Stimulated activated CD8-positive, alpha-beta memory T cell treated with anti-CD3 and anti-CD28 coated beads, Interleukin-4, amount 100 ng/mL, for 1 hour (primary cell): ENCODE measurements at places on chromosomes 6 and 20.

GRCh38 chr6:1856381-1856780 is 246.7 kb downstream of the FOXC1 start:
- no peak for DNase-seq

DNA sequence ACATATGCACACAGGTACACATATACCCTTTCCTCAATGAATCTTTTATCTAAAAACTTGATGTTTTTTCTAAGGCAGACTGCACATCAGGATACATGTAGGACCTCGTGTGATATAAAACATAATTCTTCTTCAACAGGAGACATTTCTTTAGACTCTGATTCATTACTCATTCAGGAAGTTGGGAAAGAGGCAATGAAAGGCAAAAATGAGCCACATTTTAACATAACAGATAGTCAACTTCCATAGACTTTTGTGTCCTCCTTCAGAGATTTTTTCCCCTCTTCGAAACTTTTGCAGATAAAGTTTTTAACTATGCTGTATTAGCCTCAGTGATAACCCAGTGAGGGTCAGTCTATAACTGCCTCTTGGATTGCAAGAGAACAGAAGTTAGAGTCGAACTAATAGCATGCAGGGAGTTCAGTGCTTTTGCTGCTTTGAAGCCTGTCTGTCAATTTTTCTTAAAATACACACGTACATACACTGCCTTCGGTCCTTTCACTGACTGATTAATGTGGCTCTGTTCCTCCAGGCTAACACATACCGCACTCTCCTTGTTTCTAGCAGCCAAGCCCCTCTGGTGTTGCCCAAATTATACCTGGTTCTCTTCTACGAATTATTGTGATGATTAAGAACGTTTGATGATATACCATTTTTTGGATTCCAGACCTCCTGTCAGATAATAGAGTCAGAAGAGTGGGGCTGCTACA is 562.5 kb upstream of the MAP3K7 start:
- DNase-seq = no peak

- DNase-seq = no peak
Measured at GRCh38 chr6:73942592-73943186, 246.7 kb downstream of the CD109 start.

DNA sequence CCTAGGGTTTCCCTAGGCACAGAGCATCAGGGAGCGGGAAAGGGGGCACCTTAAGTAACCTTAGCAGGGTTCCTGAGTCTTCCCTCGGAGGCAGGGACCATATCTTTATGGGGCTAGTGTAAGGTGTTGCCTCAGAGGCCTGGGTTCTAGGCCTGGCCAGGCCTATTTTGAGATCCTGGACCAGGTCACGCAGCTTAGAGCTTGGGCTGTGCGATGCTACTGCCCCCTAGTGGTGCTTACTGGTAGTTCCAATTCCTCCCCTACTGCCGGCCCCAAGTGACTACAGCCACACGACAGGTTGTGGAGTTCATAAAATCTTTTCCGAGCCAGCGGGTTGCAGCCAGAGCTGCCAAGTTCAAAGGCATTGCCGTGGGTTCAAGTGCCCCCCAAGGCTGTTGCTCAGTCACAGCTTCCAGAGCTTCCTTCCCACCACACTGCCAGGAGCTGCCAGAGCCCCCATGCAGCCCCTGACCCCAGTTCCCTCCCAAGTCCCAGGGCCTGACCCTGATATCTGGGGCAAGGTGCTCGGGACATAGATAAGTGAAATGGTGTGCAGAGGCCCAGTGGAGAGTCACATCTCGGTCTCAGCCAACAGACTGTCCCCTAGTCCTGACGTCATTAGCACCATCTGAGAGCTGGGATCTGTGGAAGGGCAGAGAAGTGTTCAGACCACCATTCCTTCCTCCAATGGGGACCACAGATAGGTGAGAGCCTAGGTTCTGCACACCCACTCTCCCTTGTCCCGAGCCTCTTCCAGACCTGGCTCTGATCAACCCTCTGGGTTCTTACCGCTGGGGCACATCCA is 3.3 kb downstream of the LRRC73 start:
- DNase-seq = peak; percentile 52

DNA sequence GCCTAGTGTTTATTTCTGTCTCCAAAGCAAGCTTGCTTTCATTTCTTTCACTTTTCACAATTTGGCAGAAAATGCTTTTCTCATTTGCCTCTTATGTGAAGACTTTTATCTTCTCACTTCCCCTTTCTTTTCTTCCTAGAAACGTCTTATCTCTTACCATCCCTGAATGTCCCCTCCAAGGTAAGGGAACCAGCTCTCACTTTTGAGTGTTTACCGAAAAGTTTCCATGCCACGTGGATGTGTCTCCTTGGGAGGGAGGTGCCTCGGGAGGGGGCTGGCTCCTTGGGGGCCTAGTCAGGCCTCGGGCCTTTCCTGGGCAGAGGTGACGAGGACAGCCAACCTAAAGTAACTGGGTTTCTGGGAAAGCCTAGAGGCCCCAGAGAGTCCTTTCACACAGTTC is 127.4 kb downstream of the CD24 start:
- no peak for DNase-seq

DNA sequence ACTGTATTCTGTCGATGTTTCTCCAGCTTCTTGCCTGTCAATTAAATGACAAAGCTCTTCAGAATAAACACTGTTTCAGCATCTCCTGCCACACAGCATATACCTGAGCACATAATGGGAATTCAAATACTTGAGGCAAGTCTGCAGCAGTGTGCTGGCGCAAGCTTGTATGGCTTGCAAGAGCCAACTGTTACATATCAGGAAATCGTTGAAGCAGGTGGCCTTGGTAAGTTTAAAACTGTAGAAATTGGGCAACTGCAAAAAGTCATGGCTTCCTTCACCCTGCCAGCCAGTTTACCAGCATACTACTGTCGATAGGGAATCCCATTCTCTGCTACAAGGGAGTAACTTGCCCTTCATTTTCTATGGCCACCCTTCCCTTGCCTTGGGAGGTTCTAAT is 23.0 kb downstream of the CPNE1 start:
- DNase-seq = no peak

DNA sequence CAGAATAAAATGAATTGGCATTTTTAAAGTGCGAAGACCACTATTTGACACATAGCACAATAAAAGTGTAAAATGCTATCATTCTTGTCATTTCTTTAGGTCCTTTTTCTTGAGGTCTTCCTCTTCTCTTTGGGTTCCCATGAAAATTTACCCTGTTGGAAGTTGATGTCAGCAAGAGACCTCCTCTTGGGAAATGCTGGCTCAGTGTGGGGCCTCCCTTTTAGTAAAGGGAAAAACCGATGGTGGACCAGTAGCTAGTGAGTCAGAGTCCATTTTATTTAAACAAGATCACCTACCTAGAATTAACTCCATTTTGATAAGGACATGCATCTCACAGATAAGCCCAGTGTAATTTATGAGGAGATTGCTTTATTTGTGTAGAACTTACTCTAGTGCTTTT is 37.7 kb upstream of the HLA-C start:
- DNase-seq = no peak

GRCh38 chr6:80182308-80182707 is 75.8 kb downstream of the BCKDHB start:
- DNase-seq = no peak

DNA sequence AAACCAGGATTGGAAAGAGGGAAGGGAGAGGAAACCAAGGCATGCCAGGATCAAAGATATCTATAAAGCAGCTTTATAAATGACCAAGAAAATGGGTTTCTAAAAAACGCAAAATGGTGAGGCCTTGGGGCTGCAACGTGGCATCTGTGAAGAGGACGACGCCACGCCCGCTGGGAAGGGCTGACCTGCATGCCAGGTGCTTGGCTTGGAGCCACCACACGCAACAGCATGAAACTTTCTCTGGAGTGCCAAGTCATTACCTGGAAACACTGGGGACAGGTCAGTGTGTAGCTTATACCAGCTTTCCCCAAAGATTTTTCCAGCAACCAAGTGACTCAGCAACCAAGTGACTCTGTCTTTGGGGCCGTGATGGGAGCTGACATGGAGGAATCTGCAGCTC is 82.5 kb downstream of the POPDC3 start:
- DNase-seq = no peak

GRCh38 chr20:61529354-61529753 is 277.3 kb downstream of the CDH4 start:
- DNase-seq = no peak

DNA sequence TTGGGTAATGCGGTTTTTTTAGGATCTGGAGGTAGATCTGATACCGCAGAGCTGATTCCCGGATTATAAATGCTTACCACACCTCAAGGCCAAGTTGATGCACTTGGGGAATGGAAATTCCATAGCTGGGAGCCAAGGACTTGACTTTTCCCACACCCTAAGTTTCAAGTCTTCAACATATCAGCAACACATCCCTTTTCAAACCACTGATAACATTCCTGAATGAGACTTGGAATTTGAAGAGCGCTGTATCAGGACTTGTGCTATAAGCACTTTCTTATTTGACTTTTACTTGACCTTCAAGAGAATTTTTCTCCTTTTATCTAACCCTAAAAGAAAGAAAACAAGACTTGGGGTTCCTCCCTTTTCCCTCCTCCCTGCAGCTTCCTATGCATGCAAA is 90.6 kb upstream of the NAA20 start:
- DNase-seq = no peak

- no peak for DNase-seq
Measured at GRCh38 chr6:133130863-133131262, 110.3 kb upstream of the EYA4 start.

DNA sequence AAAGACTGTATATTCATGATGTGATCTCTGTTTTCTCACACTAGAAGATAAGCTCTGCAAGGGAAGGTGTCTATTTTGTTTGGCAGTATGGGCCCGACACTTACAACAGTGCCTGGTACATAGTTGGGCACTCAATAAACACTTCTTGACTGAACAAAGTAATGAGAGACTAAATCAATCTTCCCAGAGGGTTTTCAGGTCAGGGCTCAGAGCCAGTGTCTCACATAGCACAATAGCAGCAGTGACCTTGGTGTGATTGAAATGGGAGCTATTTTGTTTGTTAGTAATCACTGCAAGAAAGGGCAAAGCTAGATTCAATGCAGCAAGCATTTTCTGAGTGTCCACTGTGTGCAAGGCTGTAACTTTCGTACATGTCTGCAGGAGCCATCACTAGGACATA is 26.4 kb upstream of the GCM1 start:
- DNase-seq = no peak

GRCh38 chr20:10537850-10538480 is 102.9 kb downstream of the SLX4IP start:
- DNase-seq = no peak

DNA sequence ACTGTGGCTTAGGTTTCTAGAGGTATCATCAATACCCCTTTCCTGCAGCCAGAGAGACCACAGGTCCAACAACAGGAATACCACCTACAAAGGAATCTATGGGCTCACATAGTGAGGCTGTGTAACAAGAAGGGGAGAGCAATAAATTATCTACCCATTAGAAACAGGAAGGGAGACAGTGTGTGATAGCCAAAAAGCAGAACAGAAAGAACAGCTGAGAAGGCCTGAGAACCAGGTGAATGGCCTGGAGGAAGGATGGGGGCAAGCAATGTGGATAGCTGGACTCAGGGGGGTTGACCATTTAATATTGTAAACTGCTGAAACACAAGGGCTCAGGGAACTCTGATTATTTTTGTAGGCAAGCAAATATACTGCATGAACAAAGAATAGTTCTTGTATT is 628.2 kb downstream of the COL12A1 start:
- no peak for DNase-seq

DNA sequence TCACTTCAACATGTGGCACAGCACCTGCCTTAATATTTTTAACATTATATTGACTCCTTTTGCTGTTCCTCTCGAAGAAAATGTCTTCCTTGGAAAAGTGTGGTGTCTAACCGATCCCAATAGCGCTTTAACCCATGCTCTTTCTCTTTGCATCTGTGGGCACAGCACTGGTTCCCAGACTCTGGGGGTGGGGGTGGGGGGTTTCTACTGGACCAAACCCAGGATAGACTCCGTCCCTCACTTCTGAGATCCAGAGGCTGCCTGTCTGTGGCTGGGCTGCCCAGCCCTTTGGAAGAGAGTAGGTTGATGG is 3.9 kb upstream of the ZNF292 start:
- no peak for DNase-seq

DNA sequence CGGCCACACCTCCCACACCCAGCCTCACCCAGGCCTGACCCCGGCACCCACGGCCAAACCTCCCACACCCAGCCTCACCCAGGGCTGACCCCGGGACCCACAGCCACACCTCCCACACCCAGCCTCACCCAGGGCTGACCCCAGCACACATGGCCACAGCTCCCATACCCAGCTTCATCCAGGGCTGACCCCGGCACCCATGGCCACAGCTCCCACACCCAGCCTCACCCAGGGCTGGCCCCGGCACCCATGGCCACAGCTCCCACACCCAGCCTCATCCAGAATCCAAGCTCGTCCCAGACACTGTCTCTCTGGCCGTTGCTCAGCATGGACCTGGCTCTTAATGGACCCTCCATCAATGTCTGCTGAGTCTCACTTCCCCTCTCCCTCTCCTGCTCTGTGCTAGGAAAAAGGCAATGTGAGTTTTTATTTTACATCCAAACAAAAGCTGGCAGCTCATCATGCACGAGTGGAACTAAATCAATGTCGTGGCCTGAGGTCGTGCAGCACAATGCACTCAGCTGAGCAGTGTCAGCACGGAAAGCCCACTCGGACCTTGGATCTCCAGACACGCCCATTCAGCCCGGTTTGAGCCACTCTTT is 36.1 kb downstream of the NINL start:
- no peak for DNase-seq

DNA sequence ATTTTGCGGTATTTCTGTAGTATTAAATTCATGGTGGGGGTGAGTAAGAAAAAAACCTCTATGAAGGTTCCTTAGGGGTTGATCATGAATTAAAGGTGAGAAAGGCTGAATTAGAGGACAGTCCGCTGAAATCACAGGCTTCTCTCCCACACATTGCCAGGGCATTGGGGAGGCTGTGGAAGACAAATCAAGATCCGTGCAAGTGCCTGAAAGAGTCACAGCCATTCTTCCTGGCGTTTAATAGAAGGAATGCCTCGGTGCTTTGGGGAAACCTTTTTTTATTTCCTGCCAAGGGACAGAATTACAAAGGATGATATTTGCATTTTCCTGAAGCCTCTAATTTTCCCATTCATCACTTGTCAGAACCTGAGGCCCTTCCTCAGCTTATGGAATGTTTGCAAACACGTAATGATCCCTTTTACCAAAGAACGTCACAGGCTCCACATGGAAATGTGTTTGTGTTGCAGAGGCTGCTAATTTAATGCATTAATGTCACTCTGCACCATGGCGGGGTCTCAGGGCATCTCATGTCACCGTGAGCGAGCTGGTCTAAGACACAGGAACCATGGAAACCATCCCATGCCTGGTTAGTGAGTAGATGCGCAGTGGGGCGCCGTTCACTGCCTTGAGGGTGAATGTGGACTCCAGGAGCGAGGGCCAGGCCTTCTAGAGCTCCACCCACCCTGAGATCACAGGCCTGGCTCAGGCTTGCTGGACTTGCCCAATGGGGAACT is 185.9 kb upstream of the SULF2 start:
- no peak for DNase-seq

GRCh38 chr6:81708113-81708699 is 44.3 kb downstream of the TENT5A start:
- no peak for DNase-seq

GRCh38 chr6:165055231-165055630 is 254.2 kb downstream of the C6orf118 start:
- DNase-seq = no peak
